ENCODE measurements at places on chromosomes 5 and 9.

GRCh38 chr9:38292480-38292879 lies 100.0 kb upstream of the ALDH1B1 start:
- DNase-seq, result no peak

- DNase-seq, result no peak
Measured at GRCh38 chr9:86073839-86074238, 25.5 kb downstream of the GOLM1 start.

DNA sequence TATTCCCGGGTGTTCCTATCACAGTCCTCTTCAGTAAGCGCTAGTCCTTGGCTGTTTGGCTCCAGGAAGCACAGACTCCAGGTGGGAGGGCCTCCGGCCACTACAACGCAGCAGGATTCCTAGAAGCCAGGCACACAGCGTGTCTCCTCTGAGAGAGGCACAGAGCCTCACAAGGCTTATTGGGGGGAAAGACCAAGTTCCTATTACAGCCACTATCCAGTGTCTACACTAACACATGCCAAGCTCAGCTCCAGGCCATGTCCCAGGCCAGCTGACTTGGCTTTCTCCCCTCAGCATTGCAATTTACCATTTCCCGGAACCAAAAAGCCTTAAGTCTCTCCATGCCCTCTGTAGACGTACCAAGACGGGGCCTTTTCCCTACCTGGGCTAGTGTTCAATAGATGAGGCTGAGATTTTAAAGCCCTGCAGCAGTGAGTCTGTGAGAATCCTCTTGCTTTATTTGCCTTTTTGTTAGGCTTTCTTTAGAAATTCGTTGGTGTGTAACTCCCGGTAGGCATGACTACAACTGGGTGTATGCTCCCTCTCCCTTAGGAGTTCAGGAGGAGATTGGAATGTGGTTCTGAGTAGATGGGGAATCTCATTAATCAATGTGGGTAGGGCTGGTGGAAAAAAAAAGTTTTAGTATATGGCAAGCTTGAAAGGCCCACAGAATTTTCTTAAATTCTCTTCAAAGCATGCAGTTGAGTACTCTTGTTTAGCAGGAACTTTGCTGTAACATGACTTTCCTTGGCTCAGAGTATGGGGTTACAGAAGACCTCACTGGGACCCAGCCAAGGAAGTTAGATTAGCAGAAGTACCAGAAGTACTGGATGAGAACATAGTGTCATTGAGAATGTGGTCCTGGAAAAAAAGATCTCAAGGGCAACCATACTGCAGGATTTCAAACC lies 84.3 kb upstream of the SLC1A3 start:
- DNase-seq, result peak; percentile 17

GRCh38 chr5:91151947-91152346 lies 231.2 kb downstream of the ARRDC3 start:
- peak; percentile 40 for DNase-seq

GRCh38 chr5:119742311-119742710 lies 113.0 kb downstream of the FAM170A start:
- DNase-seq, result no peak

DNA sequence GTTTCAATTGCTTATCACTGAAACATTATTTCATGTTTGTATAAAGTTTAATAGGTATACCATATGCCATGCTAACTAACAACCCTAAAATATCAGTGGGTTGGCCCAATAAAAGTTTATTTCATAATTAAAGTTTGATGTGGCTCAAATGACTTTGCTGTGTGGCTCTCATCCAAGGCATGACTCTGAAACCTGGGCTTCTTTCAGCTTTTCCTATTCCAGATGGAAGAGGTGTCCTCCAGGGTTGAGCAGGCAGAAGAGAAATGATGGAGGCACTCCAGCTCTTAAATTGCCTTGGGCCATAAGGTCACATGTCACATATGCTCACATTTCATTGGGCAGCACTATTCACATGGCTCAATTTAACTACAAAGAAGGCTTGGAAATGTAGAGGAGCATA lies 101.9 kb downstream of the MACIR start:
- no peak for DNase-seq

DNA sequence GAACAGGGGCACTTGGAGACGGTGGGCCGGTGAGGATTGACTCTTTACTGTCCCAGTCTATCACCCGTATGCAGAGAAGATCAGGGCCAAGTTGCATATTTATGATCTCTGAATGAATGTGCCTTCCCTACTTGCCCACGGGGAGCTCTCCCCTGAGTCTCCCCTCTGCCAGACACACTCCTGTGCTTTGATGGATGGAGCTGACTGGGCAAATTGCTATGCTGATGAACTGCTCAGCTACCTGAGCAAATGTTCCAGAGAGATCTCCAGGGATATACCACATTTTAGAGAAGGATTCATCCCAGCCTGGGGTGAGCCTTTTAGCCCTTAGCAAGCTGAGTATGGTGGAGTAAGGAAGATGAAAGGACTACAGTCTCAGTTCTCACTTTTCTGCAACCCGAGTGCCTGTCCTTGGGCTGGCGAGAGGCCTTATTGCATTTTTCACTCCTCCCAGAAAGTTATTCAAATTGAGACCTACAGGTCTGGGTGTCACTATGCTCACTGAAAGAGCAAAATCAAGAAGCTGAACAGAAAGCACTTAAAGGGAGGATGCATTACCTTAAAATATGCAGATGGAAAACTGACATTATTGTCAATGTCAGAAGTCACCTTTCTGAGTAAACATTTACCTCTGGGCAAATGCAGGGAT lies 526.7 kb upstream of the WWC1 start:
- DNase-seq, result no peak

GRCh38 chr5:68875351-68875750 lies 218.5 kb upstream of the SLC30A5 start:
- no peak for DNase-seq

- no peak for DNase-seq
Measured at GRCh38 chr5:100456615-100457014, 78.6 kb upstream of the FAM174A start.

DNA sequence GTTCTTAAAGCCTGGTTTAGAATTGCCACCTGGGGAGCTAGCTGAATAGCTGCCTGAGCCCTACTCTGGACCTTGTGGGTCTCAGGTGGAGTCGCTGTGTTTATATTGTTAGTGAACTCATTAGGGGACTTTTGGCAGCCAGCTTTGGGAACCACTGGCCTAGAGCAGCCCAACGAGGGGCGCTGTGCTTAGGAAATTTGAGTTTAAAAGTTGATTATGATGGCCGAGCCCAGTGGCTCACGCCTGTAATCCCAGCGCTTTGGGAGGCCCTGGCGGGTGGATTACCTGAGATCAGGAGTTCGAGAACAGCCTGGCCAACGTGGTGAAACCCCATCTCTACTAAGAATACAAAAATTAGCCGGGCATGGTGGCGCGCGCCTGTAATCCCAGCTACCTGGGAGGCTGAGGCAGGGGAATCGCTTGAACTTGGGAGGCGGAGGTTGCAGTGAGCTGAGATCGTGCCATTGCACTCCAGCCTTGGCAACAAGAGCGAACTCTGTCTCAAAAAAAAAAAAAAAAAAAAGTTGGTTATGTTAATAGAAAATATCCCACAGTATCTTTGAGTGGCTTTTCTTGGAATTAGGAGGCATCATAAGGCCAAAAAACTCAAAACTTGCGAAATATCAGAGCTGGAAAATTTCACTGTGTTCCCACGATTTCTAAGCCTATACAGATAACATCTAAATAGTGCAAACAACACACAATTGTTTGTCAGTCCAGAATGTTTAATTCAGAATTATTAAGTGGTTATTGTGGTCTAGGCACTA lies 809 bp downstream of the MCCC2 start:
- no peak for DNase-seq

- no peak for DNase-seq
Measured at GRCh38 chr5:139188558-139189270, 9.5 kb downstream of the SIL1 start.

DNA sequence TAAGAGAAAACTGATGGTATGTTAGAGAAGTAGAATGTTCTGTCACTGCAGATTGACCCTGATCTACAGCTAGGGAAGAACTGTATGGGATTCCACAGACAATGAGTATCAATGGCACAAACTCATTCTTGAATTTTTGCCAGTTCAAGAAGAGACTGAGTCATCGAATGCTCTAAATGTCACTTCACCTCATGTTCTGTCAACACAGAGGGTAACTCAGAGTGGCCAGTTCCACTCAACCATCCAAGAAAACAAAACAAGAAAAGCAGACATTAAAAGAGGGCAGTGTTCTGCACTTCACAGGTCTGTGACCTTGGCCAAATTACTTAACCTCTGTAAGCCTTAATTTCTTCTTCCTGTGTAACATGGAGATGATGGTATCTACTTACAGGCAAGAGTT lies 132.2 kb upstream of the HMHB1 start:
- no peak for DNase-seq

- DNase-seq, result no peak
Measured at GRCh38 chr5:10140195-10140973, 109.3 kb downstream of the ATPSCKMT start.

GRCh38 chr5:164627021-164627420 lies 1121.6 kb downstream of the MAT2B start:
- DNase-seq, result no peak

GRCh38 chr5:66718374-66719002 lies 122.3 kb downstream of the MAST4 start:
- DNase-seq, result no peak

DNA sequence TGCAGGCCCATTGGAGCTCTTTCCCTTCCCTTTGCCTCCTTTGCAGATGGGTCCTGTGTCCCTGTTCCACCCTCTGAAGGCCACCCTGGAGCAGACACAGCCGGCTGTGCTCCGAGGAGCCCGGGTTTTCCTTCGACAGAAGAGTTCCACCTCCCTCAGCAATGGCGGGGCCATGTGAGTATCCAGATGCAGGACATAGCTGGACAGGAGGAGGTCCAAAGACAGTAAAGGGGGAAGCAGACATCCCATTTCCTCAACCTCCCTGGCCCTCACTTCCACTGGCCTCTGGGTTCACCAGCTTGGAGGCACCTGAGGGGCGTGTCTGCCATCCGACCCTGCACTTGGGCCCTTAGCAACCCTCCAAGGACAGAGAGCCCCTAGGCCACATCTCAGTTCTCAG lies 237.9 kb downstream of the CACNA1B start:
- DNase-seq, result no peak
